ENCODE measurements at places on chromosomes 4 and X.

DNA sequence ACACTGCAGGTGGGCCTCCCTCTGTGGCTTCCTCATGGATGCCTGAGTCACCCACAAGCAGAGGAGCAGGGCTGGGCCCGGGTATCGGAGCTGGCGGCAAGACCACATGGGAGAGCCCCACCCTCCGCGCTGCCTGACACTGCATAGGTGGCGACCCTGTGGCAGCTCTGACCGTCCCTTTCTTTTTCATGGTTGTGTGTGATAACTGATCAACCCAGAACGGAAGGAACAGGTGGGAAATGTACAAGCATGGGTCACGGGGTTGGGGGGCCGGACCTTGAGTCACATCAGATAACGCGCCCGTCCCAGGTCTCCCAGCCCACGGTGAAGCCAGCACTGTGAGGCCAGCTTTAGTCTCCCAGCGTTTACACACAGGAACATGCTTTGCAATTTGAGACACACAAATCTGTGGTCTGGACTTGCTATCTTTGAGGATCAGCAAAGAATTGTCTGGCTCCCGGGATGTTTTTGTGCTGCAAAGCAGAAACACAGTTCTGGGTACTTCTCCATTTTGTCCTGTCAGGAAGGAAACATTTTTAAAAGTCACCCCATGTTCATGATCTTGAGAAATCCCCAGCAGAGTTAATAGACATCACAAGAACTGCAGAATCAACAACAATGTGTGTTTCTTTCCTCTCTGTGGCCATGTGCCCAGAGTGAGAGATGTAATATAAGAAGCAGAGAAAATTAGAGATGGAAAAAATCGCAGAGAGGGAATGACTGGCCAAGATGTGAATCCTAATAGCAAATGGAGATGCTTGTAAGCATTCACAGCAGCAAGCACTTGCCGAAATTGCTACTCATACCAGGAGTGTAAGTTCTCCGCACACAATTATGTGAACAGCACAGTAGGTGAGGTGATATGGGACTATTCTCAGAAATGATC is 70.1 kb upstream of the CBR4 start:
- no peak for DNase-seq

GRCh38 chr4:145956288-145956890 is 17.8 kb upstream of the ZNF827 start:
- DNase-seq: no peak

GRCh38 chr4:121070696-121071639 is 1.4 kb downstream of the NDNF start:
- no peak for DNase-seq

GRCh38 chr4:1872870-1873269 is 1.7 kb downstream of the NSD2 start:
- DNase-seq: no peak

- DNase-seq: no peak
Measured at GRCh38 chr4:160567634-160568033, 1464.8 kb downstream of the RAPGEF2 start.

GRCh38 chr4:138051157-138051556 is 191.0 kb downstream of the SLC7A11 start:
- no peak for DNase-seq

DNA sequence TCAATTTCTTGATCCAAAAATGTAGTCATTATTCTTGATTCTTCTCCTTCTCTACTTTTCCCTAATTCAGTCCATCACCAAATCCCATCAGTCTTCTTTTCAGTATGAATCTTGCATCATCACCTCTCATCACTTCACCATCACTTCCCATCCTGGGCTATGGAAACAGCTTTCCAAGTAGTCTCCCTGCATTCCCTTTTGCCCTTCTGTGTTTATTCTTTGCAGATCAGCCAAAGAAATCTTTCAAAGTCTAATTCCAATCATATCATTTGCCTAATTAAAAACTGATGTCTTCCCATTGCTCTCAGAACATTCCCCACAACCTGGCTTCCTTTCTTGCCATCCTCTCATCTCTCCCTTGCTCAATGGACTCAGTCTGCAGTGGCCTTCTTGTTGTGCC is 201.7 kb upstream of the ADAMTS3 start:
- DNase-seq: no peak

GRCh38 chr4:153265306-153266047 is 61.2 kb downstream of the TRIM2 start:
- no peak for DNase-seq

GRCh38 chrX:55867708-55868107 is 150.2 kb downstream of the RRAGB start:
- no peak for DNase-seq

DNA sequence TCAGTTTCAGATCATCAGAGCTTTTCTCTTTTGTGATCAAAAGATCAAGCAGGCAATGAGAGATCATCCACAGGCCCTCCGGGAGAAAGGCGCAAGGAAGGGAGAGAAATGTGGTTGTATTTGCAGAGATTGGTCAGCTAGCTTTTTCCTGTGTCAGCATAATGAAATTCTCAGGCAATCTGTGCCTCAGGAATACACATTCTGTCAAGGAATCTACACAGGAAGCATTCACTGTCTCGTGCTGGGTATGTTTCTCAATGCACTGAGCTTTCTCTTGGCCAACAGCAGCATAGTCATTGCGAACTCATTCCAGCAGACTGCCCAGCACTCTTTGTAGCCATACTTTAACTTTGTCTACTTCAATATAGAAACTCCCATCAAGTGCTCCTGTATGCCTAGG is 413.7 kb downstream of the PPP3CA start:
- no peak for DNase-seq

- no peak for DNase-seq
Measured at GRCh38 chrX:120000490-120001246, 57.1 kb upstream of the NKAP start.

GRCh38 chr4:140679576-140679975 is 76.6 kb downstream of the TBC1D9 start:
- DNase-seq: no peak

DNA sequence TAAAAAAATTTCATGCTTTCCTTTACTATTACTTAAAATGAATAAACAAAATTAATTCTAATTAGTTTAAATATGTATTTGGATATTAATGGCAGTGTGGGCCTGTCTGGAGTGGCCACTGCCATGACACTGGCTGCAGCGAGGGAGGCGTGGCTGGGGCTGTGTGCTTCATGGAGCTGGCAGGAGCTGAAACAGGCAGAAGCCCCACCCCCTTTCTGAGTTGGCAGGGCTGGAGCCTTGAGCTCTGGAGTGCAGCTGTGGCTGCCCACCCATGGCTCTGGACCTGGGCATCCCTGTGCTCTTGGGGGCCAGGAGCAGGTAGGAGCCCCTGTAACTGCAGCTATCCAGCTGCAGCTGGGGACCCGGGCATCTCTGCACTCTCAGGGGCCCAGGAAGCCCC is 8.2 kb upstream of the HSD17B11 start:
- no peak for DNase-seq

GRCh38 chr4:169048868-169049414 is 38.9 kb upstream of the CBR4 start:
- DNase-seq: no peak

DNA sequence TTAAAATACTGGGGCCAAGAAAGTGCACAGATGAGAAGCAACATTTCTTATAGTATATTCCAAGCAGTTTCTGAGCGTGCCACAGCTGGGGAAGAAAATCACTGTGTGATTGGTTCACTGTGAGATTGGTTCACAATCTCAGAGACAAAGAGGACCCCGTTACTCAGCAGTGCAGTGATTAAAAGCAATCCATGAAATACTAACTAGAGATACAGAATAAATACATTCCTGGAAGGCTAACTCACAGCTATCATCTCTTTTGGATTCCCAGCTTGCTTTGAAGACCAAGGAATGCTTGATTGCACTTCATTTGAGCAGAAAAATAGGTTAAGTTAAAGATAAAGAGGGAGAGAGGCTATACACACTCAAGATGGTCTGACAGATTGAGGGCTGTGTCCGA is 132.1 kb upstream of the RAPGEF2 start:
- DNase-seq: no peak

DNA sequence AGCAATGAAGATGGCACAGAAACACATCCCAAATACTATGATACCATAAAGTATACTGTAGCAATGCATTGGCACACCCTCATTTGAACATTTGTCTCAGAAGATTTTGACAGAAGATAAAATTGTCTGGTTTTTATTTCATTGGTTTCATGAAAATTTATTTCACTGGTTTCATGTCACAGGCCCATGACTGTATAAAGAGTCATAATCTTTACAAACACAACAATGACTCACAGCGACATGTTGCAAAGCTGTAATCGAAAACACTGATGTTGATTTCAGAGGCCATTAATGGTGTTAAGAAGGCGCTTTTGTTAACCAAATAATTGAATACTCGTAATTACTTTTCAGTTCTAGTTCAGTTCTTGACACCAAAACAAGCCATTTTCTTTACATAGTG is 8.1 kb upstream of the DTHD1 start:
- DNase-seq: no peak

DNA sequence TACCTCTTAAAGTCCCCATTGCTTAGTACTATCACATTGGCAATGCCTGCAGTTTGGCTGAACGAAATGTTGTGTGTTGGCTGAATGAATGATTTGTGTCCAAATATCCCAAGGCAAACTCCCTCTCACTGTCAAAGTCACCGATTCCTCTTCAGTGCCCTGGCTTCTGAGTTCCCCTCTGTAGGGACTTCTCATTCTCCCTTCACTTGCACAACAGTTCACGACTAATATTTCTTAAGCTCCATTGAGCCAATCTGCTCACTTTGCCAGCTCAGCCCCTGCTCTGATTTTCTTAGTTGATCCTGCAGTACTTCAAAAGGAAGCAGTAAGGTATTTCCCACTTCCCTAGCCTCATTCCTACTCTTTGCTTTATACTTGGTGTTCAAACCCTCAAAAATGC is 21.9 kb upstream of the PACRGL start:
- DNase-seq: no peak

DNA sequence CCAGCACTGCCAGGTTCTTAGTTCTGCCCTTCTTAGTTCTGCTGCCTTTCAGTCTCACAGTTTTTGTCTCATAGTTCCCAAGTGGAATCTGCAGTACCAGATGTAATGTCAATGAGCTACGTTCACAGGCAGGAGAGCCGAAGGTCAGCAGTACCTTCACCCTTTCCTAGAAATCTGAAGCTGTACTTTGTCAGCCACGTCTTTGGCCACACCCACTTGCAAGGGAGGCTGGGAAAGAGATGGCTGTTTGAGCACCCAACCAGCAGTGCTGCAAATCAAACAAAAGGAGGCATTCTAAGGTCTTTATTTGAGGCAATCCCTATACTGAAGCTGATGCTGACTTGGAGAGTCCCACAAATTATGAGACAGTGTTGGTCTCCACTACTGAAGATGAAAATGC is 199.1 kb upstream of the NPY2R start:
- no peak for DNase-seq

DNA sequence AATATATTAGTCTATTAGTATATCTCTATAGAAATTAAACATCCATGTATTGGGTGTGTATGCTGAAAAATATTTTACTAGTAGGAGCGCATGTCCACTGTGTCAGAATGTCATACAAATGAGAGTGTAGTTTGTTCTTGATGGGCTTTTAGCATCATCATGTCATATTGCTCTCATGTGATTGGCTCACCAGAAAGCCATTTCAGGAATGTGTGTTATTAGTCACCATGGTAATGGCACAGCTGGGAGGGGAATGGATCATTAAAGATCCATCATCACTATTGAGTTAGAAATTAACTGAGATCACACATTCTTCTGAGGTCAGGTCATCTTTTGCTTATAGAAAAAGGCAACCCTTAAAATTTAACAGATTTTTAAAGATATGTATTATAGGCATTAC is 77.3 kb downstream of the PHEX start:
- DNase-seq: no peak

DNA sequence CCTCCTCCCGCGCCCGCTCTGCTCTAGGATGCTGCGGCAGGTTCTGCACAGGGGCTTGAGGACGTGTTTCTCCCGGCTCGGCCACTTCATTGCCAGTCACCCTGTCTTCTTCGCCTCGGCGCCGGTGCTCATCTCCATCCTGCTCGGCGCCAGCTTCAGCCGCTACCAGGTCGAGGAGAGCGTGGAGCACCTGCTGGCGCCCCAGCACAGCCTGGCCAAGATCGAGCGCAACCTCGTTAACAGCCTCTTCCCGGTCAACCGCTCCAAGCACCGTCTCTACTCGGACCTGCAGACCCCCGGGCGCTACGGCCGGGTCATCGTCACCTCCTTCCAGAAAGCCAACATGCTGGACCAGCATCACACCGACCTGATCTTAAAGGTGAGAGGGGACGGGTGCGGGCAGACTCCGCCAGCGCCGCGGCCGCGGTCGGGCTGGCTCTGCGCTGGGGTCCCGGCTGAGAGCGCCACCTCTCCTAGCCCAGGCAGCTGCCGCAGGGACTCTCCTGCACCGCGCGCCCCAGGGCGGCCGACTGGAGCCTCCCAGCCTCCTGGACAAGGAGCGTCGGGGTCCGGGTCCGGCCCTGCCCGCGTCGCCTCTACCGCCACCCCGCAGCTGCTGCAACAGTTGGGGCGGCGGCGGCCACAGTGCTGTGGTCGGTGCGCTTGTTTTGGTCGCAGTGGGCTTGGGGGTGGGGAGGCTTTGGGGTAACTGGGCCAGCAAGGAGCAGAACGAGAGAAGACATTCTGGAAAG is at the start of gene PTCHD1:
TSS of gene PTCHD1 (plus strand) at position 2 of the 752 bp plus-strand sequence. CDS start at position 29, 27 bp downstream.
- DNase-seq: no peak

GRCh38 chr4:53004497-53005148 is 142.5 kb downstream of the RASL11B start:
- no peak for DNase-seq

GRCh38 chrX:916230-916599 is 285.6 kb downstream of the SHOX start:
- no peak for DNase-seq
